ENCODE measurements at places on chromosomes 16 and 17.

- no peak for DNase-seq
These were observed 14.6 kb upstream of the SPHK1 start for GRCh38 chr17:76369804-76370203.

DNA sequence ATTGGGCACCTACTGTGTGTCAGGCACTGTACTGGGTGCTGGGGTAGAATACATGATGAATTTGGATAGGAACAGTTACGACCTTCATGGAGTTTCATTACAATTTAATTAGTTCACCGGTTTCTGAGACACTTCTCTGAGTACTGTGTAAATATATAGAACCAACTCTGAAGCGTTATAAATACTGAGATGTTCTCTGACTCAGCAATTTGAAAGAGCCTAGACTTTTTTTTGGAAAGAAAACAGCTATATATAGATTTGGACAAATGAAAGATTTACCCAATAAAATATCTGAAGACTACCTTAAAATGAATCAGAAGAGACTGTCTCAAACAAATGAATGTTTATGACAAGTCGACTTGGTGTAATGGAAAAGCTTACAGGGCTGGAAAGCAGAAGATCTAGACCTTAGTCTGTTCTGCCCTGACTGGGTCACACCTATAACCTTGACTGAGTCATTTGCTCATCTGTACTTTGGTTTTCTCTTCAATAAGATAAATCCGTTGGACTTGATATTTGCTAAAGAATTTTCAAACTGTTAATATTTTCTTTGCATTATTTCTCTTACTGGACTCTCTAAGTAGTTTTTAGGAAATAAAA, 4.6 kb upstream of the GAN start:
- no peak for DNase-seq

- DNase-seq, result no peak
These were observed 103.5 kb upstream of the XYLT1 start for GRCh38 chr16:17574256-17574655.

GRCh38 chr16:85316321-85316919, 204.1 kb upstream of the CIBAR2 start:
- DNase-seq, result no peak

GRCh38 chr17:2624292-2624731, 30.9 kb downstream of the PAFAH1B1 start:
- DNase-seq, result no peak

DNA sequence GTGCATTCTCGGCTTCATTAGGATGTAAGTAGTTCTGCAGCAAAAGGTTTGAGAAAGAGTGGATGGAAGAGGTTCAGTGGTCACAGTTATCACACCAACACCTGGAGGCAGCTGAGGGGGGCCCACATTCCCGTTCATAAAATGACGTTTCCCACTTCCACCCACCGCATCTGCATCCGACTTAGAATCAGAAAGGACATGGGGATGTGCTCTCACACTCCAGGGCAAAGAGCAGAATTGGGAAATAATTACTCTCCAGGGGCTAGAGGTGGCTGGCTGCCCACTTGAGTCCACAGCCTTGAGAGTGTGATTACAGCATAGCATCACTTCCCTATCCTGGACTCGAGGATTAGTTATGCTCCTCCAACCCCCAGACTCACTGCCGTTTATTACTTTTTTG, 122.0 kb downstream of the CPPED1 start:
- DNase-seq, result no peak

GRCh38 chr16:86199182-86199581, 300.2 kb downstream of the IRF8 start:
- DNase-seq, result no peak

GRCh38 chr17:56616239-56616638, 22.7 kb downstream of the NOG start:
- DNase-seq, result no peak

GRCh38 chr16:5019775-5020174, 14.0 kb downstream of the NAGPA start:
- DNase-seq, result no peak

GRCh38 chr16:55515111-55515510, 6.2 kb downstream of the LPCAT2 start:
- no peak for DNase-seq

DNA sequence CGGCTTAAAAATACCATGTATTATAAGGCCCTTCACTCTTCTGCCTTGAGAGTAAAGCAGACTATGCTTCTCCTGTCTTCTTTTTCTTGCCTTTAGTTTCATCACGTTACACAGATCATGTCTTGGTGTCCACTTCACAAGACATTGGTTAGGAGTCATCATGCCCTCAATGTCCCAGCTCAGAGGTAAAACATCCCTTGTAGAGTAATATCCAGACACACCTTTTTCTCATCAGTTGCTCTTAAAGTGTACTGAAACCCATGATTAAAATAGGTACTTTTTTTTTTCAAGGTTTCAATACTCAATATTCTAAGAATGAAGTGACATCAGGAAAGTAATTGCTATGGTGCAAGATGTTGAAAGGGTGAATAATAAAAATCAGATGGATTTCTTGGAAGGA, 267.8 kb downstream of the PMP22 start:
- DNase-seq, result no peak

GRCh38 chr17:30969989-30970830, 629 bp upstream of the RNF135 start:
- DNase-seq, result peak; percentile 32

GRCh38 chr17:61284174-61284573, 115.5 kb upstream of the TBX2 start:
- no peak for DNase-seq

- DNase-seq, result no peak
These were observed 650.9 kb downstream of the TOX3 start for GRCh38 chr16:51896013-51896412.

DNA sequence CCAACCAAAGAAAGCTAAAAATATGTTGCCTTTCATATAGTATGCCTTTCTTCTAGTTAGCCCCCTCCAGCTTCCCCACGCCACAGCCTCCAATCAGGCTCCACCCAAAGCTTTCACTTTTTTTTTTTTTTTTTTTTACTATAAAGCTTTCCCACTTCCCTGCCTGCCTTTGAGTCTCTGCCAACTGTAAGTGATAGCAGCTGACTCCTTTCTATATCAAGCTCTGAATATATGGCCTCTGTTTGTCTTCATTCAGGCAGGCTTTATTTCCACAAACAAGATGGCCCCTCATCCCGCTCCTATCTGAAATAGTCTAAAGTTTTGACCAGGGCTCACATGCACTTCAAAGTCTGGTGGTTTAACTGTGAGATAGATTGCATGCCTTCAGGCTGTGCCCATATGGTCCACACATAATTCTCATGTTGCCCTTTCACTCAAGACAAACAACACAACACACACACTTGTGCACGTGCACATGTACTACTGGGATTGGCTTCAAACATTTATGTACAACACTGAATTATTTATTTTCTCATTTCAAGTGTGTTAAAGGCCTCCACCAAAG, 39.8 kb upstream of the DYNLRB2 start:
- no peak for DNase-seq

GRCh38 chr17:14760719-14761411, 460.0 kb downstream of the HS3ST3B1 start:
- DNase-seq, result no peak

DNA sequence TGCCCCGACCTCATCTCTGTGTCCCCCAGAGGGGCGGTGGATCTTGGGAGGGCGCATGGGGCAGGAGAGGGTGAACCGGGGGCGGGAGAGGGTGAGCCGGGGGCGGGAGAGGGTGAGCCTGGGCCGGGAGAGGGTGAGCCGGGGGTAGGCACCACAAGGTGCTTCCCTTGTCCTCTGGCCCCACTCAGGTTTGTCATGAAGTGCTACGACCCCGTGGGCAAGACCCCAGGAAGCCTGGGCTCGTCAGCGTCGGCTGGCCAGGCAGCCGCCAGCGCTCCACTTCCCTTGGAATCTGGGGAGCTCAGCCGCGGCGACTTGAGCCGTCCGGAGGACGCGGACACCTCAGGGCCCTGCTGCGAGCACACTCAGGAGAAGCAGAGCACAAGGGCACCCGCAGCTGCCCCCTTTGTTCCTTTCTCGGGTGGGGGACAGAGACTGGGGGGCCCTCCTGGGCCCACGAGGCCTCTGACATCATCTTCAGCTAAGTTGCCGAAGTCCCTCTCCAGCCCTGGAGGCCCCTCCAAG, 18.9 kb downstream of the ASPSCR1 start:
- no peak for DNase-seq

DNA sequence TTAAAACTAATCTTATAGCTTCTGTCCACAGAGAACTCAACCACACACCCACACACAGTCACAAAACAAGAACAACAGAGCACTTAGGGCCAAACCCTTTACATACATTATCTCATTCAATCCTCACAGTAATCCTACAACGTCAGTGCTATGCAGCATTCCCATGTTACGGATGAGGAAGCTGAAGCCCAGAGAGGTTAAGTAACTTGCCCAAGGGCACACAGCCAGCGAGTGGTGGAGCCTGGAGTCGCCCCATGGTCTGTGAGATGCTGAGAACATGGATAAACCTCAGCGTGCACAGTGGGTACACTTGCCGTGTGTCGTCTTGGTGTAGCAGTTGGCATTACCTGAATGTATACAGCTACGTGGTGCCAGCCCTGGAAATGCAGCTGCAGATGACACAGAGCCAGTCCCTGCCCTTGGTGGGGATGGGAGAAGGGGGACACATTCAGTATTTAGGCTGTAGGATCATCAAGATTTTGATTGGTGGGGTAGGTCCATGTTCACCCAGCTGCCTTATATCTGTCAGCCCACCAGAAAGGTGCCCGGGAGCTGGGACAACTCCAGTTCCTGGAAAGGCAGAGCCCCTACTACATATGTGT, 177.0 kb downstream of the IRF8 start:
- DNase-seq, result no peak

GRCh38 chr17:82442643-82443464, 7.7 kb downstream of the CYBC1 start:
- DNase-seq, result no peak

GRCh38 chr16:85781695-85782370, 17.5 kb downstream of the EMC8 start:
- no peak for DNase-seq

DNA sequence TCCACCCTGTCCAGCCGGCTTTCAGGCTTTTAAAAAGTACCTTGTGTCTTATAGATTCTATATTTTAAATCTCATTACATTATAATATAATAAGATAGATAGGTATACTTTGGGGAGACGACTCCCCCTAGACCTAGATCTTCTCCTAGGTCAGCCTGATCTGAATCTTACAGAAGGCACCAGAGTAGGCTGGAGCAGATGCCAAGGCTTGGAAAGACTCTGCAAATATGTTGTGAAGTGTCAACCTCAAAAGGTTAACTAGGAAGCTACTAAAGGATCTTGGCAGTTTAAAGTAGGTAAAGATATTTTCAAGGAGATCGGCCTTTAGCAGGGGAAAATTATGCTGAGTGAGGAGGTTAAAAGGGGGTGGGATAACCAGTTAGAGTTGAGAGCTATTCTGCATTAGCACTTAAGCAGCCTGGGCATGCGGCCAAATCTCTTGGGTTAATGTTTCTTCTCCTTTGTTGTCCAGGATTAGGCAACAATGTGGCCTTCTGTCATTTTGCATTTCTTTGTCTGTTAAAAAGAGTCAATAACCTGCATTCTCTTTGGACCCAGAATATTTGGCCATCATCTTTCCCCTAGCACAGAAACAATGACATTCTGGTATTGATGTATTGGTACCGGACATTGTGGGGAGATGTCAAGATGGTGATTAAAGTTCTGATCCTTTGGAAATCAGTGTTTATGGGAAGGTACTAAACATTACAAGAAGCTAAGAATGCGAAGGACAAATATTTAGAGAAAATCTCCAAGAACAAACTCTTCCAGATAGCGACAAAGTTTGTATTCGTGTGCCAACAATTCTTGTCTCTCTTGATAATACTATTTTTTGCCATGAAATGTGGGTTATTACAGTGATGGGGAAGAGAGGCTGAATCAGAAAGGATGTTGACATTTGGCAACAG, 51.2 kb upstream of the DHX40 start:
- DNase-seq, result peak; percentile 82

- DNase-seq, result no peak
These were observed 2.7 kb downstream of the C16orf89 start for GRCh38 chr16:5062790-5063765.

DNA sequence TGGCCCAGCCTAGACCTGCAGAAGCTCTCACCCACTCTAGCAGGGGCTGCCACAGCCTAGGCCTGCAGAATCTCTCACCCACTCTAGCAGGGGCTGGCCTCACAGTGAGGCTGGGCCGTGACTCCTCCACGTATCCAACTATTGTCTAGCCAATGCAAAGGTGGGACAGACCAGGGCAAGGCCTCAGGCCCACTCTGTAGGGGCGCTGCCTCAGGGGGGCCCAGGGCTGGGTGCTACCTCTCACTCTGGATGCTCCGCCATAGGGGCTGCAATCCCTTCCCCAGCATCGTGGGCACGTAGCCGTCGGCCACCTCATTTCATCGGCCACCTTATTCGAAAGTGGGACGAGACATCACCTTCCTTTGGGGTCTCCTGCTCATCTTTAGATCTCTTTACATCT, 51.7 kb downstream of the RPH3AL start:
- DNase-seq, result no peak

GRCh38 chr16:58862334-58863021, 128.4 kb upstream of the GOT2 start:
- no peak for DNase-seq

DNA sequence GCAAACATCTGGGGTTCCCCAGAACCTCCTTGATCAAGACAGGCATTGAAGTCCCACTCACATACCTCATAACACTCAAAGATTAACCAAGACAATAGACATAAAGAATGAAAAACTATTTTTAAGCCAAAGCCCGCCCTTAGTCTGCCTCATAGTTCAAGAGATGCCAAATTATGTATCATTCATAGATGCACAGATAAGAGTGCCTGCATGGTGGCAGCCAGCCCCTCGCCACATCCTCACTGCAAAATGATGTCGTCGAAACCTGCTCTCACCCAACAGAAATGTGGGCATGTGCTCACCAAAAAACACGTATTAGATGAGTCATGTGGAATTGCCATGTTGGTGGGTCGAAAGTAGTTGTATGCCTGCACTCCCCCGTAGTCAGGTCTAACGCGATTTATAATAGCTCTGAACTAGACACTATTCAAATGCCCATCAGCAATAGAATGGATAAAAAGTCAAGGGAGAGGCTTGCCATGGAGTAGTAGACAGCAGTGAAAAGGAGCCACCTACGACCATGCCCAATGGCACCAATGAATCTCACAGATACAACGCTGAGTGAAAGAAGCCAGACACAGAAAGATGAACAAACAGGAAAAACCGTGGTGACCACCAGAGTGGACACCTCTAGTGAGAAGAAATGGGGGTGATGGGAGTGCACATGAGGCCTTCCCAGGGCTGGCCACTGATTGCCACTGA, 64.8 kb downstream of the C16orf95 start:
- DNase-seq, result no peak

DNA sequence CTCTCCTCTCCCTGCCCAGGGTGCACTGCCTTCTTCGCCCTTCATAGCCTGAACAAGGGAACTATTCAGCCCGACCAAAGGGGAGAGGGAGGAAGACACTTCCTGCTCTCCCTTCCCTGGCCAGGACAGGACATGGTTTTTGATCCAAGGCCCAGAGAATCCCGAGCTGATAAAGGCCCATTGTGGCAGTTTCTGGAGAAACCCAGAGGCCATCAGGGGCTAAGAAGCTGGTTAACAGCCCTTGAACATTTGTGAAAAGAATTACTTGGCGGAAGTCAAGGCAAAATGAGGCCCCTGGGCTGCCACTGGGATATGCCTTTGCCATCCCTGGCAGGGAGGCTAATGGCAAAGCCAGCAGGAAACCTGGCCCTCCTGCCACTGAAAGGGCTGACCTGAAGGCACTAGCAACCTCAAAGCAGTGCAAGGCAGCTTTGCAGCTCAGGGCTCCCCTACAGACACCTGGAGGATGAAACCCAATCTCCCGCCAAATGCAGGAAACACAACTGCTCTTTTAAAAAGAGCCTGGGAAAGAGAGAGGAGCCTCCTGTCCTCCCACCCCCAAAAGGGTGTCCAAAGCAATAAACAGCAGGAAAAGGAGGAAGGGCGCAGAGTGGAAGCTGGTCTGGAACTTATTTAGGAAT, 12.6 kb downstream of the PHB1 start:
- DNase-seq, result no peak

All from urinary bladder (tissue), 4 donors.